ENCODE measurements at places on chromosomes 3 and 15. TPM values are rescaled to one million over a fixed set of nuclear protein-coding genes. Genes with fewer than 3 reads are reported as not detected.
A peak's percentile ranks its signal among the peaks of the same experiment; 100 is the strongest.

DNA sequence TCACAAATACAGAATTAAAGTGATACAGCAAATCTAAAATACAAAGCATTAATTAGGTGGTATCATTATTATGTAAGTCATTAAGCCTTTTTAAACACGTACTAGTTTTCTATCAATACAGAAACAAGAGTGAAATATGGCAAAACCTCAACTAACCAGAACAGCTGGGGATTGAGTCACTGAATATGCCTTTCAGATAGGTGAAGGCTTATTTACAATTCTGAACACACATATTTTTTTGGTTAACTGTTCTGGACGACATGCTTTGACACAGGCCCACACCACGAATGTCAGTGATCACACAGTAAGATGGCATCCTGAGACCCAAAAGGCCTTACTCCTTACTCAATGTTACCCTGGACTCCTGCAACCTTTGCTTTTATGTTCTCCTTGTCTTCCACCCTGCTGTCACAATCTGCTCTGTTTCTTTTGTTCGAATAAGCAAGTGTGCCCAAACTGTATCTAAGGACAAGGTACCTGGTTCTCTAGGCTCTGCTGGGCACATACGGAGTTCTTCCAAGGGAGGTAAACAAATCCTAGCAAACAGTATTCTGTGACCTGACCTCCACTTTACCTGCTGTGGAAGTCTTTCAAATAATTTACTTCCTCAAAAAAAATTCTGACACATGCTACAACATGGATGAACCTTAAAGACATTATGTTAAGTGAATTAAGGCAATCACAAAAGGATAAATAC lies 7.0 kb downstream of the SFMBT1 start:
- no peak for DNase-seq

DNA sequence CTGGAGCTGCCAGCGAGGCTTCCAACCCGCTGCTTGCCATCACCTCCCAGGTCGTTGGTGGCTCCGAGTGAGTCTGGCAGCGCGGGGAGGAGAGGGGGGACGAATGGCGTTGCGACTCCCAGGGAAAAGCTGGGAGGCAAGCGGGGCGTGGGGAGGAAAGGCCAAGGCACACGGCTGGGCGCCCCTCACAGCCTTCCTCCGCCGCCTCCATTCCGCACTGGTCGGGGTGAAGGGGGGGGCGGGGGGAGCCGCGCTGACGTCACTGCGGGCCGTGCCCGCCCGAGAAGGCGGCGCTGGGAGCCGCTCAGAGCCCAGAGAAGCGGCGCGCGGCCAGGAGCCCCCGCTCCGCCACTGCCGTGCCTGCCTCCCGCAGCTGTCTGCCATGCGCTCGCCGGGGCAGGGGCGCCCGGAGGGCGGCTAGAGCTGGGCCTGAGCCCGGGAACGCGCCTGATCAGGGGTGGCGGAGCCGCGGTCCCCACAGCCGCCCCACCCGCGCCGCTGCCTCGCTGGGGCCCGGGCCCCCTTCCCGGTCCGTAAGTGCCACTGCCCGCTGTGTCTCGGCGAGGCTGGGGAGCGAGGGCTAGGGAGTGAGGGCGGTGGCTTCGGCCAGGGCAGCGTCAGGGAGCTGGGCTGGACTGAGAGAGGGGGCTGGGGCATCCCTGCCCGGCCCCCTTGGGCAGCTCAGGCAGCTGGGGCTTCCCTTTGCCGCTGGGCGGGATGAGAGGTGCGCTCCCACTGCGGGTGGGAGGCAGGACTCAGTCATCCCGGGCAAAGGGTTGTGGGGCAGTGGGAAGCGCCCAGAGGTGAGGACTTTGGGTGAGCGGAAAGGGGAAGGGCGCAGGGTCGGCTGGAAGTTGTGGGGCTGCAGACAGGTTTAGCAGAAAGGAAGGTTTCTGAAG lies 27.8 kb upstream of the POLG start:
- DNase-seq = no peak

Gene PRR20G
- total RNA-seq = not detected

- no peak for DNase-seq
These were observed 66.3 kb upstream of the RASGRF1 start for GRCh38 chr15:79156704-79157375.

GRCh38 chr3:130658678-130659077 lies 88.0 kb downstream of the PIK3R4 start:
- no peak for DNase-seq

Gene PTH1R
- not detected for total RNA-seq

Gene ACKR2
- total RNA-seq = 2.3 TPM

GRCh38 chr3:158221426-158221825 lies 111.5 kb downstream of the RSRC1 start:
- DNase-seq = no peak

DNA sequence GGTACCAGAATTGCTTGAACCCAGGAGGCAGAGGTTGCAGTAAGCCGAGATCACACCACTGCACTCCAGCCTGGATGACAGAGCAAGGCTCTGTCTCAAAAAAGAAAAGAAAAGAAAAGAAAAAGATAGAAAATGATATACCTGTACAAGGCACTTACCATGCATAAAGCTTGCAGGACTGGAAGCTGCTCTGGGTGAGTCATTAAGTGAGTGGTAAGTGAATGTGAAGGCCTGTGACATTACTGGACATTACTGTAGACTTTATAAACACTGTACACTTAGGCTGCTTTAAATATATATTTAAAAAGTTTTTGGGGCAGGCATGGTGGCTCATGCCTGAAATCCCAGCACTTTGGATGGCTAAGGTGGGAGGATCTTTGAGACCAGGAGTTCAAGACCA lies 99.2 kb downstream of the SLMAP start:
- no peak for DNase-seq

Gene GPR176
- total RNA-seq = not detected

DNA sequence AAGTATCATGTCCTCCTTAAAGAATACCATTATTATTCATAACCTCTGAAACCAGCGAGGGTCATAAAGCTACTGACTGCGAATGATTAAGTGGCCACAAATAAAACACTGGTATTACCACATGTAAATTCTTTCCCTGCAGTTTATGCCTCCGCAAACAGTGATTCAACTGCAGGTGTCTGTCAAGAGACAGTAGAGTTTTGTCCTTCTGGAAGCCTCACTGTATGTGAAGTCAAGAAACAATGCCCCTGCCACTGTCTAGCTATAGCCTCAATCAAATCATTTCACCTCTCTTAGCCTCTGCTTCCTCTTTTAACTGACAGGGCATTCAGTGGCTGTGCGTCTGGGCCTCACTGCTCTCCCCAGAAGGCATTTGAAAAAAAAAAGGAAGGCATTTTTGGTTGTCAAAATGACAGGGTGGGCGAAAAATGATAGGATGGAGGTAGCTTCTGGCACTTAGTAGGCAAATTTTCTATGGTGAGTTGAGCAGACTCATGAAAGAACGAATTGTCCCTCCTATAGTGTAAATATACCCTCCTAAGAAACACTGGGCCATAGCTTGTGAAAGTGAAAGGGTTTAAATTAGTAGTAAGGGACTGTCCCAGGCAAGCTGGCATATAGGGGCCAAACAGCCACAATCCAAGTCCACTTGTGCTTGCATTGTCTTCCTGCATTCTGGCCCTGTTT lies 66.7 kb downstream of the FILIP1L start:
- no peak for DNase-seq

Gene WDR93
- not detected for total RNA-seq

DNA sequence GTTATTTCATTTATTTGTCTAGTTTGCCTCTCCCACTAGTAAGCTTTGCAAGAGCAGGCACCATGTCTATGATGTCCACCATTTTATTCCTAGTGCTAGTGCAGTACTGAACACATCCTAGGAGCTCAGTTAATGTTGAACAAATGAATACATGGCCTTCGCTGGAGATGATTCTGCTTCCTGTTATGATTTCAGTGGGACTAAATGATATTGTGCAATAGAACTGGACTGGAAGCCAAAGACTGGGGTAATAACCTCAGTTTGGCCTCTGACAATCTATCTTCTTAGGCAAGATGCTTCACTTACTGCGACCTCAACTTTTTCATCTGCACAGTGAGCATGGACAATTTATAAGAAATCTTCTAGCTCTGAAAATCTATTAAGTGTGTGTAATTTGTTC lies 191.3 kb downstream of the ADAMTSL3 start:
- DNase-seq = no peak

GRCh38 chr15:40721701-40722100 lies 26.7 kb downstream of the RAD51 start:
- DNase-seq = no peak

DNA sequence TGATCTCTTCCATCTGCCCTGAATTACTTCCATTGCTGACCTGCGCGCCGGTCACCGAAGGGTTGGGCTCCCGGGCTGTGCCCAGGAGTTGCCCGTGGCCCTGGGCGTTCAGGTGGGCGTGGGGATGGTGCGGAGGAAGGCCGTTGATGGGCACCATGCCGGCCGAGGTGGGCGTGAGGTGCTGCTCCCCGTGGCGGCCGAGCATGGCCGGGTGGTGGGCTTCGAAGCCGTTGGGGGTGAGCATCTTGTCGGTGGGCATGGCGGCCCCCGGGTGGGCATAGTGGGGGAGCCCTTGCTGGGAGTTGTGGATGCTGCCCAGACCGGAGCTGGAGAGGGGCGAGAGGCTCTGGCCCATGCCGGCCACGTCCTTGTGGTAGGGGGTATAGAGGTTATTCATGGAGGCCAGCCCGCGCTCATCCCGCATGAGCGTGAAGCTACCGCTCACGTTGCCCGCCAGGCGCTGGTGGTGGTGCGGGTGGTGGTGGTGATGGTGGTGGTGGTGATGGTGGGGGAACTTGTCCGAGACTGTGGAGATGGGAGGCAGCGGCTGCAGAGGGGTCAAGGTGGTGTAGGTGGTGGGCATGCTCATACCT lies 1.0 kb downstream of the ONECUT1 start:
- no peak for DNase-seq

DNA sequence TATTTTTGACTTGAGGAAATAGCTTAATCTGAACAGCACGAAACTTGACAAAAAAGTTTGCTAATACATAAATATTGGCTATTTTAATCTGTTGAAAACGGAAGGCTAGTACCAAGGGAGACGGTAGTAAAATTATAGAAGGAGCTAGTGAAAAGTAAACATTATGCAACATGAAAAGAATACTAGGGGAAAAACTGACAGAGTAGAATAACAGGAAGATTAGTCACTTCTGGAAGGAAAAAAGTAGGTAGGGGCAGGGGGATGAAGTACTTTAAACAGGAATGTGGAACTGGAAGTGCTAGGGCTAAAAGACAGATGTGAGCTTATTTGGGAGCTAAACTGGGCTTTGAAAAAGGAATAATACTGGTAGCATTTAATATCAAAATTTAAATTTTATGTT lies 60.1 kb downstream of the MBNL1 start:
- DNase-seq = no peak

Gene ROBO1
- total RNA-seq = 0.87 TPM

- DNase-seq = no peak
These were observed 29.1 kb upstream of the SCG3 start for GRCh38 chr15:51652084-51652668.

GRCh38 chr15:46343196-46343935 lies 708.5 kb downstream of the SQOR start:
- DNase-seq = no peak

GRCh38 chr15:90305932-90306331 lies 40.5 kb downstream of the NGRN start:
- peak; percentile 9 for DNase-seq

DNA sequence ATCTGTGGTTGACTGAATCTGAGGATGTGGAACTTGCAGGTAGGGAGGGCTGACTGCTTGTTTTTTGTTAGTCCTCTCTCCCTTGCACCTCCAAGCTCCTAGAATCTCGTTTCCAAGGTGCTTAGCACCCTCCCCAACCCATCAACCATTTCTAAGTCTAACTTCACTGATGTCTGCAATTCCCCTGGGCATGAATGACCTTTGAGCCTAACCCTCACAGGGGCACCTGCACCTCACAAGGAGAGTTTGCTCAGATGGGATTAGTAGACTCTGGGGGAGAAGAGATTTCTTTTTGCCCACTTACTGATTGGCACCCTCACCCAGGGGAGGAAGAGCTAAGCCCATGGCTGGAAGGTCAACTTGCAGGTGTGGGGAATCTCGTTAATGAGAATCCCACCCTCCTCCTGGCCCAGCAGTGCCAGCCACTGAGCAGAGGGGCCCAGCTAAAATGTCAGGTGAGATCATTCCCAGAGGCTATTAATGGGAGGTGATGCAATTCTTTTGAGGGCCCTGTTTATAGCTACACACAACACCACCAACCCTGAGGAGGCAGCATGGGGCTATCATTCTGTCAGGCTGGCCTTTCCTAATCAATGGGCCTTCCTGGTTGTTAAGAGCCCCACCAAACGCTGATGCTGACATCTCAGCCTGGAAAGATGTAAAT lies 81.6 kb upstream of the HERC1 start:
- DNase-seq = no peak

Gene GOLGA8N
- 22.9 TPM for total RNA-seq

- no peak for DNase-seq
These were observed 381.9 kb upstream of the AGTR1 start for GRCh38 chr3:148315756-148316155.

Gene CCK
- not detected for total RNA-seq

DNA sequence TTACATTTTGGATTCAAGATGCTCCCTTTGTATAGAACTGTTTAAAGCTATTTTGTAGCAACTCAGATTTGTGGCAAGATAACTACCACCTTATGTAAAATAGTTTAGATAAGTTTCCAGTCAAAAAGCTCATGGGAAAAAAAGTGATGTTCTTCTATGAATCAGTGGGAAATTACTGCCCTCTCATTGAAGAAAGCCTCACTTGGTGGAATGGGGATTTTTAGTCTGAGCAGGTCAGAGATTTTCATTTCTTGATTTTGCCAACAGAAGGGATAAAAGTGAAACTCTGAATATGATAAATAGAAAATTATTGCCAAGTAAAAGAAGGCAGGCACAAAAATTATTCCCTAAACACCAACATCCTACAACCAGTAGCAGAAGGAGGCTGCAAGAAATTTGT lies 25.8 kb upstream of the CSTA start:
- DNase-seq = no peak

GRCh38 chr3:69182588-69183316 lies 60.4 kb upstream of the LMOD3 start:
- no peak for DNase-seq

GRCh38 chr15:70437882-70438451 lies 325.4 kb downstream of the UACA start:
- no peak for DNase-seq

- DNase-seq = peak; percentile 68
These were observed 33.8 kb downstream of the DRD3 start for GRCh38 chr3:114144909-114145688.

DNA sequence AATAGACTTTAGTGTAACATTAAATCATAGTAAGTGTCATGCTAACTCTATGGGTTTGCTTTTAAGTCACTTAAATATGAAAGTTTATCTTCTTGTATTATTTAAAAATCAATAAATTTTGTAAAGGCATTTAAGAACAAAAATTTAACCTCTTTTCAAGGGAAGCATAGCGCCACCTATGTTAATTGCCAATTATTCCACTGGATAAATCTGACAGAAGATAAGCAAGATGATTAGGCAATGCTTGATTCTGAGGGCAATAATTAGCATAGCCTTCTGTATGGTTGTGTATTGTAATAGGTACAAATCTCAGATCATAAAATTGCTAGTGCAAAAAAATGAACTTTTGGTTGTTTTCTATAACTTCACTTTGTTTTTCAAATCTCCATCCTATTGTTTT lies 560.1 kb downstream of the GRM7 start:
- no peak for DNase-seq

DNA sequence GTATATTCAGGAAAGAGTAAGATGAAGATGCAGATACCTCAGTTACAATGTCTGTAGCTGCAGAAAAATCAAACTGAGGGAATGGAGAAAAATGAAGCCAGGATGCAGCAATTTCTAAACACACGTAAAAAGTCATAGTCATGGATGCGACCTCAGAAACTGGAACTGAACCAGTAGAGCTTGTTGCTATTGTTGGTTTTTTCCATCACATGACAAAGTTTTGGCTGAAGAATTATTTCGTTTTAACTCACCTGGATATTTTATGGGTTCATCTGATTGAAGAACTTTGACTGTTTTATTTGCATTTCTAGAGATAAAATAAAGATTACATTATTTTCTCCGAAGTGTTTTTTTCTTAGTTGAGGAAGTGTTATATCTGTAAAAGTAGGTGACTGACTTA lies 591.2 kb downstream of the ZBBX start:
- no peak for DNase-seq
